ENCODE measurements at places on chromosomes 2 and 18.

DNA sequence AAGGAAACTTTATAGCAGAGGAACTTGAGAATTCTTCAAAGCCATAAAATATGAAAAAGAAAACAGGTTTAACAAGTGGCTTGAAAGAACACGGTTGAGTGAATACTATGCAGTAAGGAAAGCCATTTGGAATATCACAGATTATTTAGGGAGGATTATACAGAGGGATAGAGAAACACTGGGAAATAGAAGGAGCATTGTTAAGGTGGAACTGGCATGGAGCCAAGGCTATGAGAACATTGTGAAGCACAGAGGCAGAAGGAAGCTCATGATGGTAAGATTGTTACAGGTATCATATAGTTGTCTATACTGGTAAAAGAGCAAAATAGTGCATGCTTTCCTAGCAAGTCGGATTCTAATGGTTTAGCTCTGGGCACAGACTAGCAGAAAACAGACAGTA, 87.1 kb downstream of the SS18 start:
- H3K4me3 ChIP-seq, result no peak overlapping the region
- no peak overlapping the region for H3K27ac ChIP-seq
- no peak for DNase-seq
- H3K4me1 ChIP-seq, result no peaks in the 10 kb centered on the region

DNA sequence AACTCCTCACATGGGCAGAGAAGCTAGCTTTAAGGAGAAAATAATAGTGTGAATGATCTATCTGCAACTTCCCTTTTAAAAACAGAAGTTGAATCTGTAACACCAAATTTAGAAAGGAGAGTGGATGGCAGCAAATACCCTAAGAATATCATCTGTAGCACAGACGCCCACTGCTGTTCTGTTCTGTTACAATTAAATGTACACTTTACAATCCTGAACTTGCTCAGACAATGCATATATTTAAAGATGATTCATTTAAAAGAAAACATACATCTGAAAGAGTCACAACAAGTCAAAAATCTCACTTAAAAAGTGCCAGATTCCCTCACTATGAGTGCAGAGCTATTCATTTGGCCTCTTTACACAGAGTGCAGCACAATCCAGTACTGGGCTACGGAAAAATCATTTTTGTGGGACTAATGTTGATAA, 8.0 kb upstream of the SERTAD2 start:
- H3K4me3 ChIP-seq, result no peak overlapping the region
- H3K4me1 ChIP-seq, result peaks cover 8% of the 10 kb centered on the region
- no peak overlapping the region for H3K27ac ChIP-seq
- H3K27me3 ChIP-seq, result no peaks in the 10 kb centered on the region
- no peak for DNase-seq

DNA sequence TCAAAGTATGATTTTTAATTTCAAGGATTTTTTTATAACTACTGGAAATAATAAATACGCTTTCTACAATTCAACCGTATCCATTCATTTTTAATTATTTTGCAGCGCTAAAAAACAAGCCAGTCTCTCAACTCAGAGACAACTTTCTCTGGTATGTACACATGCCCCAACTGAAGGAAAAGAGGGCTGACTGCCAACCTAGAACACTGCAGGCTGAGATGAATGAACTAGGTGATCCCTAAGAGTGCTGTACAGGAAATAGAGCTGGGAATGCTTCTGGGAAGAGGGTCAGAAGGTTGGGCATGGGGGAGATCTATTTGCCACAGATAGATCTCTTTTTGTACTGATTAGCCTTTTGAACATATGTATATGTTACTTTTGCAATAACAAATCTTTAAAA, 460.1 kb downstream of the NR4A2 start:
- H3K4me1 ChIP-seq, result no peaks in the 10 kb centered on the region
- H3K27ac ChIP-seq, result no peak overlapping the region
- H3K36me3 ChIP-seq, result no peaks in the 10 kb centered on the region
- no peak overlapping the region for H3K4me3 ChIP-seq

GRCh38 chr18:62279561-62279960, 45.5 kb upstream of the TNFRSF11A start:
- H3K27ac ChIP-seq, result no peak overlapping the region
- peaks cover 21% of the 10 kb centered on the region for H3K36me3 ChIP-seq

GRCh38 chr2:10811517-10811916, 1.1 kb downstream of the PDIA6 start:
- no peaks in the 10 kb centered on the region for H3K4me1 ChIP-seq
- peak overlapping the region; percentile 86 for H3K4me3 ChIP-seq
- H3K36me3 ChIP-seq, result peaks cover 7% of the 10 kb centered on the region
- DNase-seq, result no peak
- peak overlapping the region; percentile 68 for H3K27ac ChIP-seq
- H3K27me3 ChIP-seq, result no peaks in the 10 kb centered on the region

GRCh38 chr2:50118905-50119702, 912.8 kb downstream of the NRXN1 start:
- no peak overlapping the region for H3K4me3 ChIP-seq
- DNase-seq, result no peak
- no peaks in the 10 kb centered on the region for H3K36me3 ChIP-seq
- no peak overlapping the region for H3K27ac ChIP-seq
- H3K4me1 ChIP-seq, result no peaks in the 10 kb centered on the region

DNA sequence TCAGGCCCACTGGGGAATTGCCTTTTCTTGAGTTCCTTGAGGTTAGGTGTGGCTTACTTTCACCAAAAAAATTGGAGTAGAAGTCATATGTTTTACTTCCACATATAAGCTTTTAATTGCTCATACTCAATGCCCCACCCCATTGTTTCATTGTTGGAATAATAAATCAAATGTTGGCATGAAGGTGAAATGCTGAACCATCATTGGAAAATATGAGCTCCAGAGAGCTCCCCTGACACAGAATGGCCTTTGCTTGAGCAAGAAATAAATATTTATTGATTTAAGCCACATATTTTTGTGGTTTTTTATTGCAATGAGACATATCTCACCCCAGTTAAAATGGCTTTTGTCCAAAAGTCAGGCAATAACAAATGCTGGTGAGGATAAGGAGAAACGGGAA, 167.3 kb upstream of the SRD5A2 start:
- no peak overlapping the region for H3K4me3 ChIP-seq
- DNase-seq, result no peak
- H3K36me3 ChIP-seq, result no peaks in the 10 kb centered on the region
- no peaks in the 10 kb centered on the region for H3K4me1 ChIP-seq
- H3K27ac ChIP-seq, result no peak overlapping the region

- no peak for DNase-seq
- no peak overlapping the region for H3K4me3 ChIP-seq
- no peaks in the 10 kb centered on the region for H3K36me3 ChIP-seq
- no peaks in the 10 kb centered on the region for H3K27me3 ChIP-seq
- H3K4me1 ChIP-seq, result peaks cover 13% of the 10 kb centered on the region
Measured at GRCh38 chr2:71064754-71065621, 3.5 kb upstream of the NAGK start.

GRCh38 chr2:186984481-186984880, 135.5 kb upstream of the ZSWIM2 start:
- H3K27ac ChIP-seq, result no peak overlapping the region
- no peak overlapping the region for H3K4me3 ChIP-seq
- H3K36me3 ChIP-seq, result no peaks in the 10 kb centered on the region
- no peaks in the 10 kb centered on the region for H3K27me3 ChIP-seq

GRCh38 chr18:39935598-39935997, 2019.4 kb upstream of the PIK3C3 start:
- H3K27me3 ChIP-seq, result no peaks in the 10 kb centered on the region
- no peak overlapping the region for H3K4me3 ChIP-seq
- no peaks in the 10 kb centered on the region for H3K4me1 ChIP-seq
- H3K36me3 ChIP-seq, result no peaks in the 10 kb centered on the region
- DNase-seq, result no peak

DNA sequence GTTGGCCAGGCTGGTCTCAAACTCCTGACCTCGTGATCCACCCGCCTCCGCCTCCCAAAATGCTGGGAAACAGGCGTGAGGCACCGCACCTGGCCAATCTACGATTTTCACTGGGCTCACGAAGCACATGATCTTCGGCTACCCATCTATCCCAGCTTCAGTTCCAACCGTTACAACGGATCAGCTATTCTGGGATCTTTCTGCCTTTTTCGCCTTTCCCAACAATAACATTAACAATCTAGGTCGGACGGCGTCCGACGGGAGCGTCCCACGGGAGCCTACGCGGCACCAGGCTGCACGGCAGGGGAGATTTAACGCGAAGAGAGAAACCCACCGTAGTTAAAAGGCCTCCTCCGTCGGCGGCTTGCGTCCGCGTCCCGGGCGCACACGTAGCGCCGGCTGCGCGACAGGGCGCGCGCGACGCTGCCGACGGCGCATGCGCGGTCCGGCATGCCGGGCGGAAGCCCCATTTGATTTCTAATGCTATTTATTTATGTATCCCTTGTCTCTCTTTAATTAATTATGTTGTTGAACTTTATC, at the start of gene MSL3B:
Gene MSL3B (minus strand): TSS at position 394 of the 540 bp plus-strand sequence.
- peak within 1 kb of the TSS; percentile 47 for H3K4me3 ChIP-seq
- H3K36me3 ChIP-seq, result no peaks in the 10 kb centered on the region
- no peak within 1 kb of the TSS for H3K27ac ChIP-seq
- DNase-seq, result peak; percentile 77
- no peaks in the 10 kb centered on the region for H3K4me1 ChIP-seq

- no peak for DNase-seq
- no peak overlapping the region for H3K27ac ChIP-seq
- no peaks in the 10 kb centered on the region for H3K4me1 ChIP-seq
- H3K4me3 ChIP-seq, result no peak overlapping the region
- no peaks in the 10 kb centered on the region for H3K36me3 ChIP-seq
Measured at GRCh38 chr18:1045658-1046057, 141.0 kb downstream of the ADCYAP1 start.

DNA sequence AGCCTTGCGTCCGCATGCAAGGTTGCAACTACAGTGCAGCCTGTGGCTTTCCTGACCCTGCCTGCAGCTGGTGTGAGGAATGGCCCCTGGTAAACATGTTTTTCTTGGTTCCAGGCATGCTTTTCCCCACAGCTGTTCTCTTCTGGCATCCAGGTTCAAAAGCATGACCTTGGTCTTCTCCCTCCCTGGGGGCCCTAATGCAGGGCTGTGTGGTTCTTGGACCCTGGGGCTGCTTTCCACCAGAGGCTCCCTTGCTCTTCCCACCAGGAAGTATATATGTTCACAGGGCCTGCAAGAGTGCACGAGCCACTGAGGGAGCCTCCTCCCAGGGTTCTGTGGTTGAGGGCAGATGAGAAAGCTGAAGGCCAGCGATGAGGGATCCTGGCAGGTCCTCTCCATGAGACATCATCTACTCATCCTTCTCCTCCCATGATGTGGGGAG, 125.9 kb downstream of the BCL2L11 start:
- no peak for DNase-seq
- H3K36me3 ChIP-seq, result peaks cover 27% of the 10 kb centered on the region
- no peak overlapping the region for H3K27ac ChIP-seq
- no peak overlapping the region for H3K4me3 ChIP-seq

DNA sequence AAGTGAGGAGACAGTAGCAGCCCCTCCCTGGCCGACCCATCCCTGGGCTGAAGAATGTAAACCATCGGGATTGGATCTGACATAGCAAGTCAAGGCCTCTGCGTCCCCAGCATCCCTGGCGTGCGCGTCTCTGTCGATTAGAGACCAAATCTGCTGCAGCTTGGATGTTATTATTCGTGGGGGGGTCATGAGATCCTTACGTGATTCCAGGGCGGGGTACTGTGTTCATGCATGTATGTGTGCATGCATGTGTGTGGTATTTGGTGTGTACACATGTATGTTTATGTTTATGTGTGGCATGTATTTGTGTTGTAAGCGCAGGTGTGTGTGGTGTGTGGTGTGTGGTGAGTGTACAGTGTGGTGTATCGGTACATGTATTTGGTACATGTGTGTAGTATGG, 741.8 kb upstream of the SALL3 start:
- H3K27ac ChIP-seq, result no peak overlapping the region
- no peak for DNase-seq

GRCh38 chr18:42781298-42781815, 334.1 kb downstream of the RIT2 start:
- no peaks in the 10 kb centered on the region for H3K27me3 ChIP-seq
- H3K4me1 ChIP-seq, result no peaks in the 10 kb centered on the region
- no peak overlapping the region for H3K4me3 ChIP-seq
- no peak overlapping the region for H3K27ac ChIP-seq

GRCh38 chr2:47946593-47946992, 40.3 kb upstream of the FBXO11 start:
- H3K4me3 ChIP-seq, result no peak overlapping the region
- H3K27ac ChIP-seq, result no peak overlapping the region
- DNase-seq, result no peak
- H3K4me1 ChIP-seq, result no peaks in the 10 kb centered on the region
- H3K36me3 ChIP-seq, result no peaks in the 10 kb centered on the region
- no peaks in the 10 kb centered on the region for H3K27me3 ChIP-seq

GRCh38 chr2:105438104-105438929, 39.5 kb upstream of the FHL2 start:
- H3K4me1 ChIP-seq, result peaks cover 17% of the 10 kb centered on the region
- DNase-seq, result peak; percentile 83
- H3K36me3 ChIP-seq, result no peaks in the 10 kb centered on the region
- no peak overlapping the region for H3K27ac ChIP-seq
- H3K4me3 ChIP-seq, result peak overlapping the region; percentile 11

GRCh38 chr18:39172695-39173421, 1607.3 kb upstream of the CELF4 start:
- no peaks in the 10 kb centered on the region for H3K36me3 ChIP-seq
- H3K27me3 ChIP-seq, result no peaks in the 10 kb centered on the region
- DNase-seq, result no peak
- H3K4me1 ChIP-seq, result no peaks in the 10 kb centered on the region

GRCh38 chr2:6358985-6359384, 506.7 kb downstream of the CMPK2 start:
- H3K27me3 ChIP-seq, result no peaks in the 10 kb centered on the region
- no peaks in the 10 kb centered on the region for H3K4me1 ChIP-seq
- DNase-seq, result no peak
- no peak overlapping the region for H3K27ac ChIP-seq
- no peak overlapping the region for H3K4me3 ChIP-seq

DNA sequence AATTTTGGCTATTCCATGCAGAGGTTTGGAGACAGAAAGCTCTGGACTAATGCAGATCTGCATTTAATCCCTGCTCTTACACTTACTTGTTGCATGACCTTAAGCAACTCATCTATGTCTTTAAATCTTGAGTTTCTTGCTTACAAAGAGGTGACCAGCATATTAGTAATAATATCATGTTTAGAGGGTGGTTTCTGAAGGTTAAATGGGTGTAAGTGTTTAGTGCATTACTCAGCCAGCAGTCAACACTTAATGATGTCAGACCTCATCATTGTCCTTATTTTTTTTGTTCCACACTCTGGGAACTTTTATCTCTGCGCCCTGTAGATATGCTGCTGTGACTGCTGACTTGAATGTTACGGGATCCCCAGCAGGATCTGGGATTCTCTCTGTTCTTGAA, 1.7 kb downstream of the IL1RL1 start:
- H3K27me3 ChIP-seq, result peaks cover 16% of the 10 kb centered on the region
- DNase-seq, result no peak
- no peak overlapping the region for H3K4me3 ChIP-seq
- no peak overlapping the region for H3K27ac ChIP-seq
- no peaks in the 10 kb centered on the region for H3K36me3 ChIP-seq

- no peaks in the 10 kb centered on the region for H3K36me3 ChIP-seq
- no peak overlapping the region for H3K27ac ChIP-seq
- no peak for DNase-seq
Measured at GRCh38 chr2:221085936-221086335, 486.2 kb downstream of the EPHA4 start.
